HAP-1 (cell line): ENCODE measurements at places on chromosomes 3 and 15.

- no peak for DNase-seq
These were observed 105.6 kb upstream of the SLC4A7 start for GRCh38 chr3:27589795-27590194.

- DNase-seq, result no peak
These were observed 153.9 kb upstream of the TPM1 start for GRCh38 chr15:62888623-62889022.

DNA sequence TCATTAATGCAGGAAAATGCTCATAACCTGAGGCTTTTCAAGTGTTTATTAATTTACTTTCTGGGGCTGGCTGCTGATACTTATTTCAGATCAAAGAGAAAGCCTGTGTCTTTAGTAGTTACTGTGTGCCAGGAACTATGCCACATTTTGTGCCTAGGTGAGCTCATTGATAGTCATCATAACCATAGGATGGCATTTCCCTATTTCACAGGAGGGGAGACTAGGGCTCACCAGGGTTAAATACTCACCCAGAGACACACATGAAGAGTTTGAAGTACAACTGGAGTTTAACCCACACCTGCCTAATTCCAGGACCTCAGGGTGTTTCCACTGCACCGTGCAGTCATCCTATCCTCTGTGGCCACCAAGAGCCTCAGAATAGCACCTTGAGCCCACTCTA, 264.4 kb upstream of the NR2E3 start:
- no peak for DNase-seq

DNA sequence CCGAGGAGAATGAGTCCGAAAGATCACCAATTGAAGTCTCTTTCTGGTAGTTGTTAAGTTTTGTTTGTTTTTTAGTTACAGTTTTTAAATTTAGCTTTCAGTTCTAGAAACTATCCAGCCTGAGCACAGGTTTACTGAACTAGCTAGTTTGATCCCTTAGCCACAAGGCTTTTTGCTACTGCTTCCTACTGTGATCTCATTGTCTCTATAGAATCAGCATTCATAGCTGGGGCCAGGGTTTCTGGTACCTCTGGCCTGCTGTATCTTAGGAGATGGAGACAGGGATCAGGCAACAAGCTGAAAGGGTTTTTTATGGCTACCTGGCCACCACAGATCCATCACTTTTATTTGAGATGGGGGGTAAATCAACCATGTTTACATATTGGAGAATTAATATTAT, 37.0 kb downstream of the GOLM2 start:
- no peak for DNase-seq

DNA sequence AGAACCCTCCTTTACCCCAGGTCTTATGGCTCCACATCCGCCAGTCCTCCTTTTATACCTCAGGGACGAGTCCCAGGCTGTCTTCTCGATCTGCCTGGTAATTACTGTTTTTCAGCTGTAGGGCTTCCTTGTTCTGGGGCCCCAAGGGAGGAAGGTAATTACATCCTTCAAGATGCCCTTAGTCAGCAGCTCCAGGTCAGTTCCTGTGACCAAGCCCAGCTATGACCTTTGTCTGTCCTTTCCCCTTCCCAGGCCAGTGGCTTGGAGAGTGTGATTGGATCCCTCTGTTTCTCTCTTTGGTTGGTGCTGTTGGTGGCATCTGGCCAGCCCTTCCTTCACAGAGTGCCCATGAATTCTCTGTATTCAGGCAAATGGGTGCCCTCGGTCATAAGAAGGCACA, 92.6 kb downstream of the AAGAB start:
- no peak for DNase-seq

GRCh38 chr3:180808823-180809575, 103.5 kb upstream of the FXR1 start:
- no peak for DNase-seq

- no peak for DNase-seq
These were observed 139.0 kb upstream of the LIPC start for GRCh38 chr15:58292751-58293175.

DNA sequence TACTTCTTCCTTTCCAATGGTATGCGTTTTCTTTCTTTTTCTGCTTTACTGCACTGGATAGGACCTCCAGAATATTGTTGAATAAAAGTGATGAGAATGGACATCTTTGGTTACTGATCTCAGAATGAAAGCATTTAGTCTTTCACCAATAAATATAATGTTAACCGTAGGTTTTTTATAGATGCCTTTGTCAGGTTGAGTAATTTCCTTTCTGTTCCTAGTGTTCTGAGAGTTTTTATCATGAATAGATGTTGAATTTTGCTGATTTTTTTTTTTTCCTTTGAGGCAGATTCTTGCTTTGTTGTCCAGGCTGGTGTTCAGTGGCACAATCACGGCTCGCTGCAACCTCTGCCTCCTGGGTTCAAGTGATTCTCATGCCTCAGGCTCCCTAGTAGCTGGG, 158.4 kb downstream of the KLHL25 start:
- no peak for DNase-seq

DNA sequence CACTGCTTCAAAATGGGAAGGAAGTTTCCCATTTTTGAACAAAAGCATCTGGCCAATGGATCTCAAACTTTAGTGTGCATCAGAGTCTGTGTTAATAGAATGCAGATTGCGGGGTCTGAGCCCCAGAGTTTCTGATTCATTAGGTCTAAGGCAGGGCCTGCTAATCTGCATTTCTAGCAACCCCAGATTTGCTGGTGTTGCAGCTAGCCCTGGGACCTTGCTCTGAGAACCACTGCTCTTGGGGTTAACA, 30.7 kb upstream of the USP3 start:
- no peak for DNase-seq

DNA sequence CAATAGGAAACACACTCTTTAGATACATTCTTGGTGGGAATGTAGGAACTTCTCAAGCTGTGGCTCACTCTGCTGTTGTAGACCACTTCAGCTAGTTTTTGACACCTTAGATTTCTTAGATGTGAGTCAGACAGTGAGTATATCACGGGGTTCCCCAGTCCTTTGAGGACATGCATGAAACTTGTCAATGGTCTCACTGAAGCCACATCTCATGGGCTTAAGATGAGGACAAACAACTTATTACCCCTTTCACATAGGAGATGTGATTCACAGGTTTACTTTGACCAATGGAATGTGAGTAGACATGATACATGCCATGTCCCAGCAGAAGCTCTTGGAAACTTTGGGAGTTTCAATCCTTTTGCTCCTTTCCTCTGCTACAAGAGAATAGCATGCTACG, 325.5 kb downstream of the CHST2 start:
- no peak for DNase-seq

DNA sequence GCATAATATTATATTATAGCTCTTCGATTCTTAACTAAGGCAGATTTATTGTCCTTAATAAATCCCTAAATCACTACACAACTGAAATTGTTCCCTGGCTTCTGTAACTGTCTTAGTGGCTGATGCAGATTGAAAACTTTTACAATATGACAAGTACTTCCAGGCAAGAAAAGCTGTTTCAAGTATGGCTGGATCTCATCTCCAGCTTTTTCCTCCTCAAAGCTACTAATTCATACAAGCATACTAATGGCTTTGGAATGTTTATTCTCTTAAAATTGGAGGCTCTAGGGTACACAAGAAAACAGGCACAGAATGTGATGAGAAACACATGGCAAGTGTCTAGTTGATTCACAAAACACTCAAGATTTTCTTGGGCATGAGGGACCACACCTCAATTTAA, 351.5 kb upstream of the ICE2 start:
- no peak for DNase-seq

- no peak for DNase-seq
These were observed 441.7 kb downstream of the TBL1XR1 start for GRCh38 chr3:176755552-176755951.

DNA sequence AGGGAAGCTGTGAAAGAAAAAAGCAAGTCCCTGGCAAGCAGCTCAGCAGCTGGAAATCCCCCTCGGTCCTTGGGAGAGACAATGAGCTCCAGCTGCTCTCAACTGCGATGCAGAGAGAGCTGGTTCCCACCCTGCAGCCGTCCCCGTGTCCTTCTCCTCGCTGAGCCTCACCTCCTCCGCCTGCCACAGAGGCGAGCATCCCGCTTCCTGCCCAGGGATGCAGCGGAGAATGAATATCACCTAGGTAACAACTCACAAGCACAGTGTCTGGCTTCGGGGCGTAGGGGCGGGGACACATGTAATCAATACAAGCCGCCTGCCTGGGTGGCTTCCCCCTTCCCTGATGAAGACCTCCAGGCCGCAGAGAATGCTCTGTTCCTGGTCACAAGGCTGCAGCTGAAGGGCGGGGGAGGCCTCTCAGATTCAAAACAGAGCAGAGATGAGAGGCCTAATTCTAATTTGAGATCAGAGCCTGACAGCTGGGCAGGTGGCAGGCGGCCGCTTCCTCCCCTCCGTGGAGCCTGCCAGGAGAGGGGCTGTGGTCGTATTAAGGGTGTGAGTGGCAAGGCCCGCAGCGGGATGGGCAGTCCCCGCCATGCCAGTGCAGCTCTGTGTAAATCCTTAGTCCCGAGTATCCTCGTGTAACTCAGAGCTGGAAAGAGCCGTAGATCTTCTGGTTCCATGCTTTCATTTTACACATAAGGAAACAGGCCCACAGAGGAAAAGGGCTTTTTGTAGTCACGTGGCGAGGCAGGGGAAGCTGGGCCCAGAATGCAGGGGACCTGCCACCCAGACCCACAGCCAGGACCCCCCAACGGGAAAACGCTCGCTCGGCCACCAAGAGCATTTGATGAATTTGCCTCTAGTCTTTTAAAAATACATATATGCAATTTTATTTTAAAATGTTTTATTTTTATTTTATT, 24.3 kb downstream of the ZDHHC19 start:
- DNase-seq, result peak; percentile 45

GRCh38 chr3:16136055-16136454, 38.4 kb upstream of the GALNT15 start:
- no peak for DNase-seq
